MCF 10A (cell line): ENCODE measurements at places on chromosomes 6 and 20. TPM values are rescaled to one million over a fixed set of nuclear protein-coding genes. Genes with fewer than 3 reads are reported as not detected.

- DNase-seq = no peak
- no peak overlapping the region for H3K4me3 ChIP-seq
- no peaks in the 10 kb centered on the region for H3K27me3 ChIP-seq
- no peaks in the 10 kb centered on the region for H3K4me1 ChIP-seq
- no peaks in the 10 kb centered on the region for H3K36me3 ChIP-seq
- no peak overlapping the region for H3K27ac ChIP-seq
Measured at GRCh38 chr20:42493001-42493400, 696.7 kb downstream of the PTPRT start.

DNA sequence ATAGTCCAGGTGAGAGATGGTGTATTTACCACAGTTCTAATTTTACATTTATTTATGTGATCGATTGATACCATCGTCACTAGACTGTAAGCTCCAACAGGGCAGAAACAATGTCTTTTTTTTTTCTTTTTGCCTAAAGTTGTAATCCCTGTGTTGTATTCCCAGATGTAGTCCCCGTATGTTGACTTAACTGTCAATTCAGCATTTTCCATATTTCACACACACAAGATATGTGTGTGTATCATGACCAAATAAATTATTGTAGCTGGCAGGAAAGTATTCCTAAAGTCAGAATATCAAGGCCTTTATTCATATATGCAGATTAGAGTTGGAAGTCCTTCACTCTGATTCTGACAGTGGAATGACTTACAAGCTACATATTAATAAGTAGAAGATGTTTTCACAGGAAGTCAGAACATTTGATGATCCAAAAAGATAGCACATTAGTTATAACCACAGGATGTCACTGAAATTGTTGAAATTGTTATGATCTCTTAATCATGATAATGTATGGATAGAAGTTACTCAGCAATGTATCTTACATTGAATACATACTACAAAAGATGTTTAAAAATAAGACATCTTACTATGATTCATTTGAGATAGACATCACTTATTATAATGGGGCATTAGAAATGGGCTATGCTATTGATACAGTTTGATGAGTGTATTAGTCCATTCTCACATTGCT lies 10.6 kb downstream of the RNF182 start:
- no peak overlapping the region for H3K27ac ChIP-seq
- no peaks in the 10 kb centered on the region for H3K36me3 ChIP-seq
- DNase-seq = no peak
- no peaks in the 10 kb centered on the region for H3K4me1 ChIP-seq
- H3K27me3 ChIP-seq = peaks cover 13% of the 10 kb centered on the region

DNA sequence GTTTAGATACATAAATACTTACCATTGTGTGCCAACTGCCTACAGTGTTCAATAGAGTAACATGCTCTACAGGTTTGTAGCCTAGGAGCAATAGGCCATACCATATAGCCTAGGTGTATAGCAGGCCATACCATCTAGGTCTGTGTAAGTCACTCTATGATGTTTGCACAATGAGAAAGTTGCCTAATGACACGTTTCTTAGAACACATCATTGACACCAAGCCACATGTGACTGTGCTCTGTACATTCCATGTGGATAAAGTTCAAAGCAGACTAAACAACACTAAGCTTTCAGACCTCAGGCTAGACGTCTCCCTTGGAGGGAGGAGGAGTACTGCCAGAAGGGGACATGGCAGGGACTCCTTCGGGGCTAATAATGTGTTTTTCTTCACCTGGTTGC lies 93.6 kb downstream of the KIF16B start:
- no peak overlapping the region for H3K4me3 ChIP-seq
- peaks cover 4% of the 10 kb centered on the region for H3K36me3 ChIP-seq
- no peaks in the 10 kb centered on the region for H3K27me3 ChIP-seq
- peak; percentile 8 for DNase-seq
- H3K4me1 ChIP-seq = no peaks in the 10 kb centered on the region

- H3K4me1 ChIP-seq = peaks cover 40% of the 10 kb centered on the region
- DNase-seq = no peak
- H3K4me3 ChIP-seq = no peak overlapping the region
- no peaks in the 10 kb centered on the region for H3K27me3 ChIP-seq
Measured at GRCh38 chr20:47456041-47456537, 45.6 kb upstream of the NCOA3 start.

DNA sequence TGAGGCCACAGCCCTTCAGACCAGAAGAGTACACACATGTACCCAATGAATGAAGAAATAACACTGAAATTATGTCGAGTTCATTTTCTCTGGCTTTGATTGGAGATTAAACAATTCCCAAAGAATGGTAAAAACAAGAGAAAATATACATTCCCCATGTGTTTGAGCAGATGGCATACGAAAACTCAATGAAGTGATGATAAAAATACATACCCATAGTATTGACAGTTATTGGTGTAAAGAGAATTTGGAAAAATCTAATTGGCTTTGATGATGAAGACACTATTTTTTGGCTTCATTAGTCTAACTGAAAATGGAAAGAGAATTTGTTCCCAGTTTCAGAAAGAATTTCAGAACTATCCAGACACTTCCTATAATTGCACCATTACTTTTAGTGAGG lies 76.6 kb upstream of the SNRPB2 start:
- H3K4me1 ChIP-seq = no peaks in the 10 kb centered on the region
- H3K27ac ChIP-seq = no peak overlapping the region
- H3K27me3 ChIP-seq = peaks cover 29% of the 10 kb centered on the region
- H3K4me3 ChIP-seq = no peak overlapping the region

DNA sequence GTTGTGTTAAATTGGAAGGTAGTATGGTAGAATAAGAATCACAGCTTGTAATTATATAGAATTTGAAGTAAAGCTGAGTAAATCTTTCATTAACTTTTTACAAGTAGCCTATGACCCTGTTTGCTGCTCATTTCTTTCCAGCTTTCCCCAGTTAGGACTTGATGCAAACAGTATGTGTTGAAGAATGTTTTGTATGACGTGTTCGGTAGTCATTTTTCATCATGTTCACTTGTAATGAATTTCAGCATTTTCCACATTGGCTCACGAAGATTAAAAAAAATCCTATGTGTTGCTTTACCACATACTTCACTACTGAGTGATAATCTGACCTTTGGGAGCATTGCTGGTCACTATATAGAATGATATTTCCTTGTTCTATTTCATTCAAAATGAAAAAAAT lies 162.4 kb downstream of the CDKAL1 start:
- peaks cover 10% of the 10 kb centered on the region for H3K4me1 ChIP-seq
- H3K36me3 ChIP-seq = no peaks in the 10 kb centered on the region
- DNase-seq = no peak
- H3K27ac ChIP-seq = no peak overlapping the region

DNA sequence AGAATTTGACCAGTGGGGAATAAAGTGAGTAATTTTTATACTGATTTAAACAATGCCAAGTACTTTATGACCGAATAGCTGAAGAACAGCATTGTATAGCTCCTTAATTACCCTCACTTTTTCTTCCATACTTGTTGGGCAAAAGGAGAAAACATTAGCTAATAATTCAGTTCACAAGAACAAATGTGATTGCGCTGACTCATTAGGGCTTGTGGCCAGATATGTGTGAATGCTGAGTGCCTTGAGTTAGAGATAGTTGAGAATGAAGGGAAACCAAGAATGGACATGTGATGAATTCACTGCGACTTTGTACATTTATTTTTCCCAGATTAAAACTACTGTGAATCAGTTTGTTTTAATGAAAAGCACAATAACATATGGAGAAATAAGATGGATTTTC lies 669.4 kb downstream of the TFAP2A start:
- H3K27ac ChIP-seq = no peak overlapping the region
- no peak overlapping the region for H3K4me3 ChIP-seq
- no peaks in the 10 kb centered on the region for H3K36me3 ChIP-seq
- DNase-seq = peak; percentile 33
- no peaks in the 10 kb centered on the region for H3K27me3 ChIP-seq

- no peaks in the 10 kb centered on the region for H3K27me3 ChIP-seq
- DNase-seq = peak; percentile 91
- H3K4me3 ChIP-seq = peak overlapping the region; percentile 20
- peak overlapping the region; percentile 40 for H3K27ac ChIP-seq
Measured at GRCh38 chr6:47083586-47084047, 41.5 kb upstream of the ADGRF1 start.

DNA sequence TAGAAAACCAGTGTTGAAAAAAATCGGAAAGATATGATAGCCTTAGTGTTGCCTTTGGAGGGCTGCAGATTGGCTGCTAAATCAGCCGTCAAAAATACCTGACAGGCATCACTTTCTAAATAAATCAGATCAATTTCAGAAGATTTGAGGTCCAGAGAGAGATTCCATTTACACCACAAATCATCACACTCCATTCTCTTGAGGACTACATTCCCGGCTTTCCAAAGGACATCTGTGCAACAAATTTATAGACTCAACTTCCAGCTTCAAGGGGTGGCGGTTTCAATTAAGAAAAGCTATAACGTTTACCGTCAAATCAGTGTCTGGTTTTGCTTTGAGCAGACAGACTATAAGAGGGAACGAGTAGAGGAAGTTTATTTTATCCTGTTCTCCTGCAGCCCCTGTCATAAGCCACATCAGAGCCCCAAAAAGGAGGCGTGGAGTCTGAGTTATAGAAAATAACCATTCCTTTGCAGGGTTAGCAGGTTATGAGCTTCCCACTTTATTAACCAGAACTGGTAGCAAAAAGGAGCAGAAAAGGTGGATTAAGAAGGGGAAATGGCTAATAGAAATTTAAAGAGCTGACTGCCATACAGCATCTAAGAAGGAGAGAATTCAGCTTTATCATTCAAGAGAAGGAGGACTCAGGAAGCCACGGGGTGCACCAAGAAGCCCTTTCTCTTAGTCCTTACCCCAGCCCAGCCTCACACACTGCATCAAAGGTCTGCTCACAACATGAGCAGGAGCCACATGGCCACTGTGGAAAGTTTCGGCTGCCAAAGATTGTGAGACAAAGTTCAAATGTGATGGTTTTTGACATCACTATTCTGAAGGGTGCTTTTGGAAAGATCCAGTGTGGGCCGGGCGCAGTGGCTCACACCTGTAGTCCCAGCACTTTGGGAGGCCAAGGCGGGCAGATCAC lies 12.9 kb upstream of the UQCC2 start:
- no peaks in the 10 kb centered on the region for H3K36me3 ChIP-seq
- H3K27ac ChIP-seq = no peak overlapping the region
- H3K27me3 ChIP-seq = peaks cover 25% of the 10 kb centered on the region
- no peak overlapping the region for H3K4me3 ChIP-seq
- no peak for DNase-seq

DNA sequence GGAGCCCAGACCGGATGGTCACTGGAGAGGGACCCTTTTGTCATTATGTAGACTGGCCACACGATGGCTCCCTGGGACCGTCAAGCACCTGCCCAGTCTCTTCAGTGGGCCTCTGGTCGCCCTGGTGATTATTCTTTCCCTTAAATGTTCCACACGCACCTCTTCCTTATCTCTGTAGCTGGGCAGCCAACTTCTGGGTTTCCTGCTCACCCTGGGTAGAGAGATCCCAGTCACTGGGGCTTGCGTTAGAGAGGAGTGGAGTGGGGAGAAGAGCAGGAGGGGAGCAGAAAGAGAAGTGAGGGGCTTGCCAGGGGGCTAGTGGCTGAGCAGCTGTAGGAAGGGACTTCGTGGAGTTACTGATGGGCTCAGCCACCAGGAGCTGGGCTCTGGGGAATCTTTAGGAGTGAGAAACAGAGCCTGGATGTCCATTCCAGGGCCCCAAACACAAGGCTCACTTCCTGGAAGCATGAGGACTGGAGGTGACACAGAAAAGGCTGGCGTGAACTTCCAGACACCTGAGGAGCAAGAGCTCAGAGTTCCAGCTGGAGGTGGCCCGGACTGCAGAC lies 150.1 kb downstream of the DHX35 start:
- H3K27me3 ChIP-seq = peaks cover 36% of the 10 kb centered on the region
- H3K27ac ChIP-seq = no peak overlapping the region
- peaks cover 5% of the 10 kb centered on the region for H3K4me1 ChIP-seq

GRCh38 chr6:125519367-125519766 lies 217.6 kb upstream of the HDDC2 start:
- H3K27ac ChIP-seq = no peak overlapping the region
- H3K27me3 ChIP-seq = peaks cover 86% of the 10 kb centered on the region
- no peak for DNase-seq
- H3K36me3 ChIP-seq = no peaks in the 10 kb centered on the region

GRCh38 chr6:4281341-4282293 lies 146.2 kb upstream of the ECI2 start:
- peak overlapping the region; percentile 86 for H3K27ac ChIP-seq
- DNase-seq = peak; percentile 90
- peaks cover 23% of the 10 kb centered on the region for H3K4me1 ChIP-seq

DNA sequence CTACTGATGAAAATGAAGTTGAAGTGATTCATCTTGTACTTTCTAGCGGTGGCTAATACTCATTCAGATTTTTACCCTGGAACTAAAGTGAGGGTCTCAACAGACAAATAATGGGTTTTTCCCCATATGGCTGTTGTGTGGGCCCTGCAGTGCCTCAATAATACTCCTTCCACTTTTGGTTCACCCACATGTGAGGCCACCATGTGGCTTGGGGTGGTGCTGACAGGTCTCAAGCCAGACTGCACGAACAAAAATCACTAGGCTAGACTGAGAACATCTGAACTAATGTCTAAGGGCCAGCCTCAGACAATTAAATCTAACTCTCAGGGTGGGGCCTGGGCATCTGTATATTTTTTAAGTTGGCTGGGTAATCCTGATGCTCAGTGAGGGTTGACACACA lies 7.9 kb upstream of the COL12A1 start:
- H3K27ac ChIP-seq = no peak overlapping the region
- no peak overlapping the region for H3K4me3 ChIP-seq
- peaks cover 10% of the 10 kb centered on the region for H3K4me1 ChIP-seq
- no peaks in the 10 kb centered on the region for H3K36me3 ChIP-seq

DNA sequence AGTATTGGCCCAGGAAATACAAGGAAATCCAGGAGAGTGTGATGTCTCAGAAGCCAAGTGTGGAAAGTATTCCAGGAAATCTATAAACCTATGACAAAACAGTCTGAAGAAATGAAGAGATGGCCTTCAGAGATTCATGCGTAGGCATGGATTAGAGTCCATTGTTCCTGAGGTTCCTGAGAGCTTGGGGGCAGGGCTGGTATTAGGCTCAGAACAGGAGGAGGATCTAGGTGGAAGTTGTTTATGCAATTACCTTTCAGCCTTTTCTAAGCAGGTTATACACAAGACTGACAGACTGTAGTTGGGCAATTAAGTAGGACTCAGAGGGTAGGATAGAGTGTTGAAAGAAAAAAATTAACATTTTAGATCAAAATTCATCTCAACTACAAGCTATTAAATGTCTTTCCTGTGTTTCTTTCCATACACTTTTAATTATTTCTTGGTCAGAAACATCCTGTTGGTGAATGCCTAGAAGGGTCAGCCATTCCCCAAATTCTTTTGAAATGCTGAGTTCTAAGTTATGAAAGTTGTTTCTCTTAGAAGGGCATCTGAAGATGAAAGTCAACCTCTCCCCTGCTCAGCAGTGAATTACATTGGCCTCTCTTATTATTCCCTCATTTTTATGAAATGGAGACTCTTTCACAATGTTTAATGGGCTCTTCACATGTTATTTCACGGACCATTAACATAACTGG lies 201.2 kb upstream of the MYLIP start:
- H3K36me3 ChIP-seq = no peaks in the 10 kb centered on the region
- DNase-seq = no peak
- H3K4me3 ChIP-seq = no peak overlapping the region

ENPP3 gene
- total RNA-seq = not detected in 2 replicates

HUS1B gene
- total RNA-seq = 0.61 and 0.72 TPM in 2 replicates

SENP6 gene
- 101 TPM in 2 replicates for total RNA-seq

SLC25A27 gene
- 21.7 and 36.9 TPM in 2 replicates for total RNA-seq
